Fibroblast of skin of left biceps (primary cell): ENCODE measurements at places on chromosomes 13 and 19.

- no peak for DNase-seq
These were observed 2567.1 kb downstream of the PCDH9 start for GRCh38 chr13:64662887-64663593.

- DNase-seq = no peak
These were observed 3.0 kb downstream of the FAM83E start for GRCh38 chr19:48611872-48612271.

- peak; percentile 88 for DNase-seq
These were observed at the start of gene HSPBP1 for GRCh38 chr19:55279770-55280643. TSS of gene HSPBP1 (minus strand) at chr19:55280110. CDS start at chr19:55279608, 502 bp downstream.

DNA sequence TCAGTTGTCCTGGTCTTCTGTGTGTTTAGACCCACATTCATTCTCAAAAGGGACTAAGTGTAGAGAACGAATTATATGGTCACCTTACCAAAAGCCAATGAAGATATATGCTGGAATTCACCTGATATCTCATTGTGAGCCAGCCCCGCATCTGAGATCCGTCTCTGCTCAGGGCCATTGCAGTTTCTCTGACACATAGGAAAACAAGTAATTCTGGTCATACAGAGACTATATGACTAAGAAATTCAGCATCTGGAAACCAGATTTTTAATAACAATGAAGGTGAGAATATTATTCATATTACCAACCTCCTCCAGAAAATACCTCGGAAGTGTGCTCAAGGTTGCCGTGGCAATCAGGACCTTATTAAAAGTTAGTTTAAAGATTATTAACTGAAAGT lies 278.6 kb upstream of the EDNRB start:
- DNase-seq = no peak

GRCh38 chr13:44298314-44298713 lies 75.3 kb upstream of the SERP2 start:
- DNase-seq = no peak

GRCh38 chr13:110916301-110917142 lies 1.7 kb upstream of the ANKRD10 start:
- peak; percentile 56 for DNase-seq
